ENCODE measurements at places on chromosomes 2 and 18.

GRCh38 chr18:44601447-44601846 is 79.2 kb upstream of the SETBP1 start:
- no peak for DNase-seq

DNA sequence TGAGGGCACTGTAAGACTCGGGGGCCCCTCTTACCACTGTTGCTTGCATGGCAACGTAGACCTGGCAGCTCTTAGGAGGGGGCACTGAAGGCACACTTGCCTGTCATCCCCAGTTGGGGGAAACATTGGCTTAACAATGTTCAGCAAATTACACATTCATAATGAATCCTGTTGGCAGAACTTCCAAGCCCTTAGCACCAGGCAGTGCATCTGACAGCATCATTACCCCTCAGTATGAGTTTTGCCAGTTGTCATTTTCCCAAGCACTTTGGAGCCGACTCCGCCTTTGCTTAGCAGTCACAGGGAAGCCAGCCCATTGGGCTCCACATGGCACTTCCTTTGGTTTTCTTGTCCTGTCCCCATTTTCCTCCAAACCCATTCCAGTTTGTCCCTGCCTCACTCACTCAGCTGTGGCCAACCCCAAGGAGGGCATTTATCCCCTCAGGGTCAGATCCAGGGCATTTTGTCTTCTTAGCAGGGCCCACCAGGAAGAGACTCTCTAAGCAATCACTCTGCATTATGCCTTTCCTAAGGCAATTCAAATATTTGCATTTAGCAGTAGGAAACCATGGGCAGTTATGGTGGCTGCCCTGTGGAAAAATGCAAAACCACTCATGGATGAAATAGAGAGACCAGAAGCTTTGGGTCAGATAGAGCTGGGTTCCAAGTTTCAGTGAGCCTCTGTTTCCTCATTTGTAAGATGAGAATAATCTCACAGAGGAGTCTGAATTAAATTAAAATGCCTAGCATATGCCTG is 73.9 kb downstream of the VSNL1 start:
- DNase-seq: no peak

DNA sequence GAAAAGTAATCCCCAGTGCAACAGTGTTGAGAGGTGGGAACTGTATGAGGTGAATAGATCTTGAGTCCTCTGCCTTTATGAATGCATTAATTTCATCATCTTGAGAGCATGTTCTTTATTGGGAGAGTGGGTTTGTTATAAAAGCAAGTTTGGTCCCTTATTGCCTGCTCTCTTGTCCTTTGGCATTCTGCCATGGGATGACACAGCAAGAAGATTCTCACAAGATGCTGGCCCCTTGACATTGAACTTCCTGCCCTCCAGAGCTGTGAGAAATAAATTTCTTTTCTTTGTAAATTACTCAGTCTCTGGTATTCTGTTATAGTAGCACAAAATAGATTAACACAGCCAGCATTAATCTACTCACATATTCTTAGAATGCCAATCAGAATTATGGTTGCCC is 108.6 kb downstream of the EHBP1 start:
- peak; percentile 20 for DNase-seq

DNA sequence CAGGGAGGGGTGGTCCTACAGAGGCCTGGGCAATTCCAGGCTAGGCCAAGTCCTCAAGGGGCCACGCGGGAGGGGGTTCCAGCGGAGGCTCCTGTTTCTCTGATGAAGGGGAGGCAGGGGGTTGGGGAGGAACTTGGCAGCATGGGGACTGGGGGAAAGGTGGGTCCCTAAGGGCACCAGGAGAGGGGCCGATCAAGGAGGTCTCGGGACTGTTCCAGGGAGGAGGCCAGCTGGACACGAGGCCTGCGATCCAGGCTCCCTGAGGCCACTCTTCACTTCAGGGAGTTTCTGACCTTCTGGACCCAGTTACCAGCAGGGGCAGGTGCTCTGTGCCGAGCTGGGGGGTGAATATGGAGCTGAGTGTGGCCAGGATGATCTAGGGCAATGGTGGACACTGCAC is 71.5 kb downstream of the ASB1 start:
- no peak for DNase-seq

GRCh38 chr2:25981596-25982272 is 563 bp downstream of the KIF3C start:
- DNase-seq: no peak

- no peak for DNase-seq
These were observed 31.4 kb upstream of the CTLA4 start for GRCh38 chr2:203835892-203836800.

DNA sequence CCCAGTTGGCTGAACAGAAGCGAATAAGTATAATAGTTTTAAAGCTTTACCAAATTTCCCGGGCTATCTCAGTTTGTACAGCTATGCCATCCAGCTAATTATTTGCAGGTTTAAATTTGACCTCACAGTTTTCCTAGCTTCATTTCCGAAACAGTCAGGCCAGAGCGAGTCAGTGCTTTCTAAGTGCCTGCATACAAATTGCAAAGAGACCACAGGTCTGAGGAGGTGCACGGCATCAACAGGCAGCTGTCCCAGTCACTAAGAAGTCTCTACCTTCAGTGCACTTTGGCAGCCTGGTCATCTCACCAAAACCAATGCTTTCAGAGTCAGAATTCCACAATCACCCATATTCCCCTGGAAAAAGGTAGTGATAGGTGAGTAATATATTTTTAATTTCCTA is 51.9 kb downstream of the LAMA1 start:
- DNase-seq: no peak

DNA sequence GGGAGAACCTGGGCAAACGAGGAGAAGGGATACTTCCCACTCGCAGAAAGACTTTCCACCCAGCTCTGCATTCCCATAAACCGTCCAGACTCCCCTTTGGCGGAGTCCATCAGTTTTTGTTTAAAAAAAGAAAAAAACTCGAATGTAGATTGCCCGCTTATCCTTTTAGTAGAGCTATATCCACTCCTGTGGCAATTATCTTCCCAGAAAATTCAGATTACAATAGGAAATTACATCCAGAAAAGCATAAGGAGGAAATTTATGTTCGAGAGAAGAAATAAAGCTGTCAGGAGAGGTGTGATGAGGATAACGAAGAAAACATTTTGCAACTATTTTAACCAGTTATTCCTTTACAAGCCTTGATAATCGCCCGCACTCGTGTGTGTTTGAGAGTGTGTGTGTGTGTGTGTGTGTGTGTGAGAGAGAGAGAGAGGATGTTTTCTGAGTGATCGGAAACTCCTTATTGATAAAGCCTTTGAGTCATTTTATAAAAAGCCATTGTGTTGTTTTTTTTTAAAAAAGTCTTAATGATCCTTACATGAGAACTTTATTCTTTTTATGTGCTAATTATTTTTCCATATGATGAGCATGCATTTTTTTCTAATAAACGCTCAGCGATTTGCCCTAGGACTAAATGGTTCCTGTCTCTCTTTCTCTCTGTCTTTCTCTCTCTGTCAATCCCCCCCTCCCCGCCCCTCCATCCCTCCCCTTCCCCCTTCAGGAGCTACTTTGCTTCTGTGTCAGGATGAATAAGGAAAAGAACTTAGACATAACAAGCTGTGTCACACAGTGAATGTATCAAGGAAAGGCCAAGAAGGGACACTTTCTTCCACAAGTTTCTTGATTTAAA is 1.1 kb upstream of the PPP3R1 start:
- peak; percentile 43 for DNase-seq

DNA sequence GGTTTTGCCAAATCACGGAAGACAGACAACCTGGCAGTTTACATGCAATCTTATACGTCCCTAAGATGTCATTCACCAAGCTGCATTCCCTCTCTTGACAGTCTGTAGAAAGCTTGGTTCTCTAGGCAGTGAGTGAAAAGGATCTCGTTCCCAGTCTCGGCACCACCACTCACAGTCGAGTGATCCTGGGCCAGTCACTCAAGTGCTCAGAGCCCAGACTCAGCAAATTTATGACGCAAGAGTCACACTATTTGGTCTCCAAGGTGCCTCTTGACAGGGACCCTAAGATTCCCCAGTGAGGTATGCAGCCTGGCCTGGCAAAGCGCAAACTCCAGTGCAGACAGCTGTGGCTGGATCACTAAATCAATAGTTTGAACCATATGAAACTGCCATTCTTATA is 77.9 kb downstream of the EIPR1 start:
- DNase-seq: no peak

- DNase-seq: no peak
These were observed 184.8 kb upstream of the SP5 start for GRCh38 chr2:170530284-170530745.

GRCh38 chr2:204174034-204174433 is 237.5 kb downstream of the ICOS start:
- DNase-seq: no peak

DNA sequence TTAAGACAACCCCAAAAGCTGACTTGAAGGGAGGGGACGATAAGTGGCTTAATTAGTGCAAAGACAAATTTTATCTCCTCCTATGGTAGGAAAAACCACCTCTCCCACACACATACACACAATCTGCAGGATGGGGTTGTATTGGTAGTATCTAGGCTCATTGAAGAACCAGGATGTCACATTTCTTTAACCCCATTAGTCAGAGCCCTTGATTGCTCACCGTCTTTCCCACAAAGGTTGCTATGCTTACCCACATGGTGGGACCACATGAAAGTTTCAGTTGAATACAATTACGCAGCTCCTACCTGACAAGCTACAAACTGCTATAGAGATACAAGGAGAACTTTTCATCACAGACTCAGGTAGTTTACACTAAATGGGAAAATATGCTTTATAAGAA is 765.0 kb upstream of the CELF4 start:
- peak; percentile 5 for DNase-seq

DNA sequence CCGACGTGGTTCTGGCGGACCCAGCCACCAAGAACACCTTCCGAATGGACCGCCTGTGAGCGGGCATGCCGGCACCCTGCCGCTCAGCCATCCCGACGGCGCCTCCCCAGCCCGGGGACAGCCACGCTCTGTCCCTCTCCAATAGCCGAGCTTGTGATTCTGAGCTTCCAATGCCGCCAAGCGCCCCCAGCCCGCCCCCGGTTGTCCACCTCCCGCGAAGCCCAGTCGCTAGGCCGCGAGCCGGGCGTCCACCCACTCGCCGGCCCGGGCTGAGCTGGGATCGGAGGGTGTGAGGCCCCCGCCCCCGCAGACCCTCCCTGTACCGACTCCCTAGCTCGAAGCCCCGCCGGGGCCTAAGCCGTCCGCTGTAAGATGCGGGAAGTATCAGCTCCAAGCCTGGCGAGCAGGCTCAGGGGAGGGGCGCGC is 1195.1 kb upstream of the CHAC2 start:
- DNase-seq: no peak

DNA sequence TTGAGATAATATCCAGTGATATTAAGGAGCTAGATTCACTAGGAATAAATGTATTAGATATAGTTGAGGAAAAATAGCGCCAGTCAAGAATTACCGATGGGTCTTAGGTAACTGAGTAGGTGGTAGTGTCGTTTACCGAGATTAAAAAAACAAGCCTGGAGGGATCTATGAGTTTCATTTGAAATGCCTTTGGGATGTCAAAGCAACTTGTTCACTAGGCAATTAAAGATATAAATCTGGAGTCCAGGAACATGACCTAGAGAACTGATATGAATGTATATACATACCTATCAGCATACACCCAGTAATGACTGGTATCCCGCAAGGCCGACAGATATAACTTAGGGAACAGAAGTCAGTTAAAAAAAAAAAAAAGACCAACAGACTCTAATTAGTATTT is 29.2 kb upstream of the MAP4K3 start:
- DNase-seq: no peak

DNA sequence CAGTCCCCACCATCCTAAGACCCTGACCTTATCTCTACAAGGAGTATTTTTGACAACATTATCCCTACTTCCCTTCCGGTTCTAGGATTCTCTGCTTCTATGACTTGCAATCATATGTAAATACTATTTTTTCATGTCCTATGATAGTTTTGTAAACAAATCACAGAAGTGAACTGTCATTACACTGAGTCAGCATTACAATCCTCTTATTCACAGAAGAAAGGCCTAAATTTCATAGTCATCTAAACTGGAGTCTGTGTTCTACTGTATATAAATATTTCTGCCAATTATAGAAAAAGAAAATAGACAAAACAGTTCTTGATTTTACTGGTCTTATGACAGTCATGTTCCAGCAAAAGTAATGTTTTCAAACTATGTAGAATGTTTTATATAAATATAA is 265.1 kb downstream of the NCKAP5 start:
- no peak for DNase-seq

GRCh38 chr2:189954989-189955388 is 107.5 kb downstream of the MSTN start:
- no peak for DNase-seq

- DNase-seq: no peak
These were observed 437.9 kb upstream of the PIK3C3 start for GRCh38 chr18:41517142-41517541.

DNA sequence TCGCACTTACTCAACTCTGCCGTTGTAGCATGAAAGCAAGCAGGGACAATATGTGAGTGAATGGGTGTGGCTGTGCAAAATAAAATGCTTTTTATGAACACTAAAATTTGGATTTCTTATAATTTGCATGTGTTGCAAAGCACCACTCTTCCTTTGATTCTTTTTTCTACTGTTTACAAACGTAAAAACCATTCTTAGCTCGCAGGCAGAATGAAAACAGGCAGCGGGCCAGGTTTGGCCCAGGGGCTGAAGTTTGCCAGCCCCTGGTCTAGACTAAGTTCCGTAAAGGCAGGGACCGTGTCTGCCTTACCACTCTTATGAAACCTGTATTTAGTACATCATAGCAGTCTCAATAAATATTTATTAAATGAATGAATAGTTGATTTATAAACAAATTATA is 83.7 kb upstream of the SPATS2L start:
- no peak for DNase-seq

DNA sequence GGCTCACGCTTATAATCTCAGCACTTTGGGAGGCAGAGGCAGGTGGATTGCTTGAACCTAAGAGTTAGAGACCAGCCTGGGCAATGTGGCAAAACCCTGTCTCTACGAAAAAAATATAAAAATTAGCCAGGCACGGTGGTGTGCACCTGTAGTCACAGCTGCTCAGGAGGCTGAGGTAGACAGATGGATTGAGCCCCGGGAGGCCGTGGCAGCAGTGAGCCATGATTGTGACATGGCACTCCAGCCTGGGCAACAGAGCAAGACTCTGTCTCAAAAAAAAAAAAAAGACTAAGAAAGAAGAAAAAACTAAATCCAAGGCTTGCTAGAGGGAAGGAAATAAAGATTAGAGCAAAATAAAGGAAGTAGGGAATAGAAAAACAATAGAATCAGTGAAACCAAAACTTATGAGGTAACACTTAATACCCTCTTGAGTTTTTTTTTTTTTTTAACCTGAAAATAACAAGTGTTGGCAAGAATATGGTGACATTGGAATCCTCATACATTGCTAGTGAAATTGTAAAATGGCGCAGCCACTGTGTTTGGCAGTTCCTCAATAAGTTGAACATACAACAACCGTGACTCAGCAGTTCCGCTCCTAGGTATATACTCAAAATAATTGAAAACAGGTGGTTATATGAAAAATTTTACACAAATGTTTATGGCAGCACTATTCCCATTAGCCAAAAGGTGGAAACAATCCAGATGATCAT is 85.2 kb downstream of the EML4 start:
- DNase-seq: no peak

DNA sequence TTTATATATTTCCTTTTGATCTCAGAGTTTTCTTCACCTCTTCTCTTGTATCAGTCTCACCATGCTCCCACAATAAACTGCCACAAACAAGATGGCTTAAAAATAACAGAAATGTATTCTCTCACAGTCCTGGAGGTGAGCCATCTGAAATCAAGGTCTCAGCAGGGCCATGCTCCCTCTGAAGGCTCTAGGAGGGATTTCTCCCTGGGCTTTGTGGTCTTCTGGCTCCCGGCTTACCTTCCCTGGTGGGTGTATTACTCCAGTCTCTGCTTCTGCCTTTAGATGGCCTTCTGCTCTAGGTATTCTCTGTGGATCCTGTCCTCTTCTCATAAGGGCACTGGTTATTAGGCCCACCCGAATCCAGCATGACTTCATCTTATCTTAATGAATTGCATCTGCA is 994.7 kb upstream of the POU3F3 start:
- no peak for DNase-seq
